Tongue (tissue), 3 donors: ENCODE measurements at places on chromosomes 1 and 21. TPM values are rescaled to one million over a fixed set of nuclear protein-coding genes. Genes with fewer than 3 reads are reported as not detected.

The BARHL2 gene
- not detected for total RNA-seq

DNA sequence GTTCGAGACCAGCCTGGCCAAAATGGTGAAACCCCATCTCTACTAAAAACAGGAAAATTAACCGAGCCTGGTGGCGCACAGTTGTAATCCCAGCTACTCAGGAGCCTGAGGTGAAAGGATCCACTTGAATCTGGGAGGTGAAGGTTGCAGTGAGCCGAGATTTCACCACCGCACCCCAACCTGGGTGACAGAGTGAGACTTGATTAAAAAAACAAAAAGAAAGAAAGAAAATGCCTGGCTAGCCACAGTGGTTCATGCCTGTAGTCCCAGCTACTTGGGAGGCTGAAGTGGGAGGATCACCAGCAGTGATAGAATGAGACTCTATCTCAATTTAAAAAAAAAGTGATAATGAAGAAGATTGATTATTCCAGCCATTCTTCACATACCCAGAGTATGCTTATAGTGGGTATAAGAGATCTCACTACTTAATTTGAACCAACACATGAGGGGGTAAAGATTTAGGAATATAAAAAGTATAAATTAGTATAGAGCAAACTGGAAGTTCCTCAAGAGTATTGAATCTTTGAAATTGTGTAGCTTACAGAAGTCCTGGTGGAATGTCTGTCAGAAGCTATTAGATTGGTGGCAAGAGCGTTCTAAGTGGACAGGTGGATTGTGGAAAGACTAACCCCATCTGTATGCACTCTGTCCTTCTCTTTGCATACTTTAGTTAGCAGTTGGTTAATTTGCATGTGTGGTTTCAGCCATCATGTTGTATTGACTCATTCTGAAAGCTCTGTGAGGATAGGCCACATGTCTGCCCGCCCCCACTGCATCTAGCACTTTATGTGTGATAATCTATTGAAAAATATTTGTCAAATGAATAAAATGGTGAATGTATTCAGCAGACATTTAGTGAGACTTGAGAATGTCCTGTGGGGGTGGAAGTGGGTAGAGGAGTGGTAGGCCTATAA lies 25.0 kb downstream of the RLF start:
- no peak for DNase-seq

The ST6GALNAC3 gene
- 6.5 TPM for total RNA-seq

GRCh38 chr1:221525749-221526148 lies 216.1 kb downstream of the DUSP10 start:
- DNase-seq, result no peak

The ACTL8 gene
- not detected for total RNA-seq
